ENCODE measurements at places on chromosomes 2 and 18. TPM values are rescaled to one million over a fixed set of nuclear protein-coding genes. Genes with fewer than 3 reads are reported as not detected.

SCG2 gene
- polyA plus RNA-seq = 509 TPM

SERPINB7 gene
- polyA plus RNA-seq = 99.5 TPM

CCDC68 gene
- polyA plus RNA-seq = not detected

RTKN gene
- 22.6 TPM for polyA plus RNA-seq

UGT1A10 gene
- polyA plus RNA-seq = not detected

USP40 gene
- 36.8 TPM for polyA plus RNA-seq

HES6 gene
- 4.4 TPM for polyA plus RNA-seq

SLC14A1 gene
- polyA plus RNA-seq = 2.4 TPM

XDH gene
- polyA plus RNA-seq = 0.33 TPM

C1QL2 gene
- not detected for polyA plus RNA-seq

DPYSL5 gene
- polyA plus RNA-seq = 1.8 TPM

HRH4 gene
- polyA plus RNA-seq = not detected

MDH1 gene
- polyA plus RNA-seq = 267 TPM

MALL gene
- polyA plus RNA-seq = 5.2 TPM

ELMOD3 gene
- 15.4 TPM for polyA plus RNA-seq

UGT1A3 gene
- polyA plus RNA-seq = not detected

STEAP3 gene
- polyA plus RNA-seq = 30.6 TPM

GPAT2 gene
- polyA plus RNA-seq = not detected

MORN2 gene
- 23.7 TPM for polyA plus RNA-seq

KLF7 gene
- 7.5 TPM for polyA plus RNA-seq
